ENCODE measurements at places on chromosomes 5 and 9.

- peak; percentile 51 for DNase-seq
Measured at GRCh38 chr9:114417511-114417910, 29.7 kb upstream of the AKNA start.

DNA sequence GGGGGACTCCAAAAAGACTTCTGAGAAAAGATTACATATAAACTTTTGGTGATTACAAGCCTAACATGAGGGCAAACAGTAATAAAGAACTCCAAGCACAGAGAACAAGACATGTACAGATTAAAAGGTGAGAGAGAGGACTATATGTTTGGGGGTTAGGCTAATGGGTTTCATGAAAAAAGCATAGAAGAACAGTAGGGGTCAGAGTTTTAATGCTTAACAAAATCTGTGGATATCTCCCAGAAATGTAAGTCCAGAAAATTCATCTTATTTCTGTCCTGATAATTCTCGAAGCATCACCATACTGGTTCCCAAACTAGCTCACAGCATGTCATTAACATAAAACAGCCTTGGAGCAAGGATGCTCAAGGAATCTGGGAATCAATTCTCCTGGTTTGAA, 137.2 kb downstream of the ARRDC3 start:
- no peak for DNase-seq

DNA sequence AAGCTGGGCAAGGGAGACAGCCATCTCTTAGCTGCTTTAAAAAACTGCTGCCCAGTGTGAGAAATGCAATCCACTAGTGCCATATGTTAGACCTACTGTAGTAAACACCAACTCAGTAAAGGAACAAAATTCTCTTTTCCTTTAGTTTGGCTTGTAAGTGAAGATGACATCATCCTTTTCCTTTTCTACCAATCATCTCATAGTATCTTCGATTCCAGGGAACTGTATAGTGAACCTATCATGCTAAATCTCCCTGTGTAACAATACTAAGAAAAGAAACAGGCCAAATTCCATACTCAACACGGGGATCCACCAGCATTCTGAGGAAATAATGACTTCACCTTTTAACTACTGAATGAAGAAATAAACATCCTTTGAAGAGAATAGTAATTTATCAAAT, 100.1 kb downstream of the RAPGEF6 start:
- DNase-seq, result no peak

- DNase-seq, result no peak
Measured at GRCh38 chr5:102523541-102524175, 24.9 kb upstream of the SLCO6A1 start.

- DNase-seq, result no peak
Measured at GRCh38 chr9:87562062-87562461, 64.4 kb downstream of the DAPK1 start.

GRCh38 chr5:150245111-150245789, 44.3 kb downstream of the CAMK2A start:
- no peak for DNase-seq

GRCh38 chr5:118791926-118792734, 196.2 kb downstream of the DTWD2 start:
- DNase-seq, result peak; percentile 67

DNA sequence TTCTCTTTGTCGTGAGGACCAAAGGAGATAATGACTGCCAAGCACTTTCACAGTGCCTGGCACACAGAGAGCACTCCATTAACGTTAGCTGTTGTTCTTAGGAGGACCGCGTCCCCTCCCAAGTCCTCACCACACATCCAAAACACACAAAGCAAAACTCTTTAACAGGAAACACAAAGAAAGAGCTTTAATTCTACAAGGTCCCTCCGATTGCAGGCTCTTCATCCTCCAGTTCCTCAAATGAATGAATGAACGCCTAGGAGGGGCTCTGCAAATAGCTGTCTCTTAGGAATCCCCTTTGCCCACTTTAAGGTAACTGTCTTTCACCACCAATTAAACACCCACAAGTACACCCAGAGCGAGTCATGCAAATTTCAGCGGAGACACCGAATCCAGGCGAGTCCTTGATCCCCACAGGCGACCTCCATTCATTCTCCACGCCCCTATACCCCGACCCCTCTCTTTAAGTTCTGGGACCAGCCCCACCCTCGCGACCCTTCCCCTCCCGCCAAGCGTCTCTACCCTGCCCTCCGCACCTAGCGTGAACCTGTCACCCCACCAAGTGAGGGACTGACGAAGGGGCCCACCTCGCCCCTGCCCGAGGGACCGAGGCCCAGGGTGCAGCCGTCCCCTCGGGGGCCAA, 644 bp downstream of the TSC1 start:
- no peak for DNase-seq

DNA sequence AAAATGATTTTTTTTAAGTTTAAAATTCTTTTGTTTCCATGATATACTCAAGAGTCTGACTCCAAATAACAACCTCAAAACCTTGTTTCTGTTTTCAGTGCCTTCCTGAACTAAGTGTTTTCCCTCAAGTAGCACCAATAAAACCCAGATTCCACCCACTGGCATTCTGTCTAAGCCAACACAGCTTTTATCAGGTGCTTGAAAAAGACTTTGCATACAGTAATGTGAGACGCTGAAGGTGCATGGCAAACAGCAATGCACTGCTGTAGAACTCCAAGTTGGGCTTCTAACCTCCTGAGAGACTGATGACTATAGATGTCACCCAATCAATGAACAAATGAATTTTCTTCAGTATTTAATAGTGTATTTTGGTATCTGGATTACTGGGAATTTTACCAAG, 95.7 kb downstream of the NFIB start:
- DNase-seq, result no peak

DNA sequence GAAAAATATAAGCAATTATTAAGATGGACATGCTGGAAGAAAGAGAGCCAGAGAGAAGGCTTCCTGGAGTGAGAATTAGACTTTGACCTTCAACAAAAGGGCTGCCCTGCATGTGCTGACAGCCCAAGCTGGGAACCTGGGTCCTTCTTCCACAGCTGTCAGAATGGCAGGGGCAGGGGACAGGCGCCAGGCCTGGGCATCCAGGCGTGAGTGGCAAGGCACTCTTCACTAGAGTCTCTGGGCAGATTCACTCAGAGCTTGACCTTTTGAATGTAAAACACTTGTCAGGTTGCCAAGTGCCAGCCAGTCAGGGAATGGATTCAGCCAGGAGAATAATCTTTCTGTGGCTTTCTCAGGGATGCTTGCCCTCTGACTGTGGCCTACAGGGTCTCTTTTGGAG, 119.1 kb upstream of the CLINT1 start:
- no peak for DNase-seq

DNA sequence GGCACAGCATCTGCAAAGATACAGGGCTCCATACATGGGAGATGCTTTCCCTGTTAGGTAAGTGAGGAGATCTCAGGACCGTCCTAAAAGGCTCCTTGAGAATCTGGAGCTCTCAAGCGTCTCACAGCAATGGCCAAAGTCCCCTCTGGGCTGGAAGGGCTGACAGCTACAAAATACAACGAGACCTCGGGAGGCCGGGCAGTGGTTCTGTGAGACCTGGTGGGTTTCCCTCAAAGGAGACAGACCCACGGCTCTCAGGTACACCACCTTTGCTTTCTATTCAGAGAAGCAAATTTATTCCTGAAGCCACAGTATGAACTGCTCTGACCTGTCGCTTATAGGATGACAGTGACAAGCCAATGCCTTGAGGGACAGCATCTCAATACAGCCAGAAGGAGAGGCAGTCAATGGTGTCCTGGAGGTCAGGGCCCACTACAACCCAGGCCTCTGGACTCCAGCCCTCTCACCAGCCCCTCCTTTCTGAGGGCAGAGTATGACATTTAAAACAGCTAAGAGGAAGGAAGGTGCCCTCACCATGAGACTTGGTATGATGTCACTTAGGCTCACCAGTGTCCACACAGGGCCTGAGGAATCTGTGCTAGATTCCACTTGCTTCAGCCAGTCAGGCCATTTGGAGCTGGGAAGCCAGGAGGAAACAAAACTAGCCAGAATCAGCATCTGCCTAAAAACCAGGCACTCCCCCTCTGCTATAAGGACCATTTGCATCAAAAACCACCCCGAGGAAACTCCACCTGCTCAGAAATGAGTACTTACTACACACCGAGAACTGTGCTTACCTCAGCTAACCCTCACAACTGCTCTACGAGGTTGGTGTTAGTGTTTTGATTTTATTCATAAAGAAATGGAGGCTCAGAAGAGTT, 86.5 kb upstream of the FSTL4 start:
- no peak for DNase-seq

DNA sequence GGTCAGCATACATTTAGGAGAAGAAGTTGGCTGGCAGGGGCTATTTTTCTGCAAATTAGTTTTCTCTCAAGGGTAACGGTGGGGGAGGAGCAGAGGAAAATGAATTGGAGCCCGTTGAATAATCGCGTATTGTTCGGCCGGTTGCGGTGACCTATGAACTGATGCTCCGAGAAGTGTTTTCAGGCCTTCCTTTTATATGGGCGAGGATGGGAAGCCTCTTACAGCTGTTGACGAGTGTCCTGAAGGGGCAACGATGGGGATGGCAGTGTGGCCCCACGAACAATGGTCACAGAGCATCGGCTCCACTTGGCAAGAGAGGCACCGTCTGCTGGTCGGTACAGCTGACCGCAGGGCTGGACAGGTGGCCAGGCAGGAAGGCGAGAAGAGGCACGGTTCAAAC, 400.7 kb downstream of the ZSWIM6 start:
- DNase-seq, result no peak

DNA sequence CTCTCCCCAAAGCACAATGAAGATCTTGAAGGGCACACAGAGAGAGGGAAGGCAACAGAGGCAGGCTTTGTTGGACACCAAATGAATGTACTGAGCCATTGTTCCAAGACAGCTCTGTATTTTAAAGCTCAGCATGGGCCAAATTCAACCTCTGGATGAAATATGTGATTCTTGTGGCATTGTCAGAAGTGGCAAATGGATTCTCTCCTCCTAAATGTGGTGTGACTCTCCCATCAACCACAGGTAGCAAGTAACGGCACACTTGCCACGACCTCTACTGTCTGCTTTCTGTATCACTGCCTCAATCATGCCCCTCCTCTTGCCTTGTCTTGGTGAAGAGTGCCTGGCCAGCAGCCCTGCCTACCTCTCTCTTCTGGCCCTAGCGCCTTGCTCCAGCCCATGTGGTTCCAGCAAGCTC, 6.1 kb upstream of the MOB3B start:
- DNase-seq, result no peak

- no peak for DNase-seq
Measured at GRCh38 chr5:54113060-54113459, 197.3 kb downstream of the ARL15 start.

DNA sequence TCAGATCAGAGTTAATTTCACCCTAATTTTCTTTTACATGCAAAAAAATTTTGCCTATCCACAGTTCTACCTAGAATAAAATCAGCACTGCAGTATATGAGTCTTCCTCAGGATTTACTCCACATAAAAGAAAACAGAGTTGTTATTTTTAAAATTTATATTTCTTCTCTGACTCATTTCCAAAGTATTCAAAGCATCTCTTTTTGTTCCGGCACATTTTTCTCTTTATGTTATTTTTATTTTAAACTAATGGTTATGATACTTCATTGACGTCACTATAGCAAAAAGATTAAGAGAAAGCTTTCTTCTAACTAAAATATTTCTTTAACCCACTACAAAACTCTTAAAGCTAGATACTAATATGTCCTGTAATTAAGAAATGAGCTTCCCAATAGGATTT, 590.4 kb downstream of the PRELID2 start:
- peak; percentile 8 for DNase-seq

- DNase-seq, result no peak
Measured at GRCh38 chr5:75524591-75524990, 12.9 kb downstream of the POLK start.

DNA sequence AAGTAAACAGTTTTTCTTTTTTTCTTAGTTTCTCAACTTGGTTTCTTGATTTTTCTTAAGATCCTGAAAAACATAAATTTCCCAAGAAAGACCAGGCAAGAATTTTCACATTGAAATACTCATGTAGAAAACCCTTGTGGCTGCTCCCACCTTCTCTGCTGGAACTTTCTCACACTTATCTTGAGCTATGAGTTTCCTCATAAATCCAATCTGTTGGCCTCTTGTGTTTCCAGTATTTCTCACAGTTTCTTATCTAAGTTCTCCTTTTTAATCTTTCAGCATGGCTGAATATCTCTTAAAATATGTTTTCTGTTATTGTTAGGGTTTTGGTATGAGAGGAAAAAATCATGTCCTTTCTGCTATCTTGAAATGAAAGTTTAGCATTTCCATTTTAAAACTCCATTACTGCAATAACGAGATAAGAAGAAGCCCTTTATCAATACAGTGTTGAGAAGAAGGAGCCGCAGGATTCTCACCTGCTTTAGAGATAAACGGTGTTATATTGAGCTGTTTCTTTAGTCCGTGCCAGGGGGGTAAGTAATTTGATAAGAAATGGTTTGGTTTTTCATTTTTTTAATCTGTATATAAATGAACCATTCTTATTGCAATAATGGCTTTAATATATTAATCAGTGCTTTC, 89.3 kb downstream of the ALDH1A1 start:
- DNase-seq, result no peak

DNA sequence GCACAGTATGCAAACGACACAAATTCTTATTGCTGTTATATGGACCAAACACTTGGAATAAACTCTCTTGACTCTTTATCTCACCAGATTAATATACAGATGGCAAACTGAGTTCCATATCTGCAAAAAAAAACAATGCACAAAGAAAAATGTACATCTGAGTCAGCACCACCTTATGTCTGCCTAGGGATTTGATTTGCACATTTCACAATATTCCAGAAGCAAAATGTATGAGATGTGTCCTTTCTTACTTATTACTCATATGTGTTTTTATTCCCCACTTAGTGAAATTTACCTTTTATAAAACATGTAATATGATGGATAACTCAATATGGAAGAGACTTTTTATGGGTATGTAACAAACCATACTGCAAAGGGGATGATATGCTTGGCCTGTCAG, 236.9 kb downstream of the GLIS3 start:
- no peak for DNase-seq

GRCh38 chr9:70571258-70571657, 156.8 kb upstream of the KLF9 start:
- DNase-seq, result no peak

DNA sequence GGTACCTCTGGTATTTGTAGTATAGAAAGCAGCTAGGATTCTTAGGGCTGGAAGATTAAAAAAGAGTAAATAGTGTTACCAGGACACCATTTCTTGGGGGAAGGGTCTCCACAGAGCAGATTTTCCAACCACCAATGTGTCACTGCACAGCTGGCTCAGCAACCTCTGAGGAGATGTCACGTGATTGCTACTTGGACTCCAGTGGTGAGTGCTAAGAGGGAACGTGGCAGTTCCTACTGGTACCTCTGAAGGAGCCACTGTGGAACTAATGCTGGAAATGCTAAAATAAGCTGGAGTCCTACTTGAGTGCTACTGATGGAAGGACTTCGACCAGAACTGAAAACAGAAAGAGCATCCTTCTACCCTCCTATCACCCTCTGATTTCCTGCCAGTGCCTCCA, 36.1 kb upstream of the SPDL1 start:
- peak; percentile 17 for DNase-seq

DNA sequence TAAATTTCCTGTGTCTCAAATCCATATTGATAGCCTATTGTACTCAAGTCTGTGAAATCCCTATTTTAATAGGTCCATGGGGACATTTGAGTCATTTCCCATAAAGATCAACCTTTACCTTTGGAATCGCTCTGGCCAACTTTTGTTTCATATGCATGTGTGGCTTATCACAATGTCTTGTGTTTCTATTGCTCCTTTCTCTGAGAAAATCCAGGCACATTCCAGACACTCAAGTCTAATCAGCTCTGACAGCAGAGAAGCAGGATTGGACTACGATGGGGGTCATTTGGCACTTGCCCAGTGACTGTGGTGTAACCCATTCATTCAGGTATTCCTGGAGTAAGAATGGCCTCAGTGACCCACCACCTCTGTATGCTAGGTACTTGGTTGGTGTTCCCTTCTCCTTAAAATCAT, 48.4 kb downstream of the ACTBL2 start:
- DNase-seq, result no peak
